NCI-H446 (cell line): ENCODE measurements at places on chromosomes 2 and 18.

- no peak for DNase-seq
Observed at GRCh38 chr2:37059841-37060240, 24.3 kb downstream of the HEATR5B start.

- no peak for DNase-seq
Observed at GRCh38 chr18:70421471-70422390, 132.9 kb downstream of the SOCS6 start.

GRCh38 chr2:67374481-67374880 is 22.7 kb upstream of the ETAA1 start:
- no peak for DNase-seq

GRCh38 chr2:68948710-68949109 is 4.0 kb downstream of the GKN2 start:
- DNase-seq: no peak

- DNase-seq: no peak
Observed at GRCh38 chr2:60633615-60634014, 80.2 kb upstream of the BCL11A start.

DNA sequence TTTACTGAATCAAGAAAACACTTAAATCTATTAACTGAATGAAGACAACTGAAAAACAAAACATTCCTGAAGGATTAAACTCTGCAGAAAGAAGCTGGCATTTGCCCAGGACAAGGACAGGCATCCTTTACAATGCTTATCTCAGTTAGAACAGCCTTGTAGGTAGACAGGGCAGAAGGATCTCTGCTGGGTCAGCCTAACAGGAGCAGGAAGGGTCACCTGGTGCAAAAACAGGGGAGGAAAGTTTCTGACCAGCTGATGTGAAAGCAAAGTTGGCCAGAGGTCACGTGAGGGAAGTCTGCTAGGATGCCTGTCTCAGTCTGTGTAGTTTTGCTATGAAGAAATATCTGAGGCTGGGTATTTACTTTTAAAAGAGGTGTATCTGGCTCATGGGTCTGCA is 348.6 kb downstream of the ANAPC1 start:
- no peak for DNase-seq

- no peak for DNase-seq
Observed at GRCh38 chr2:43041661-43042360, 184.6 kb downstream of the ZFP36L2 start.

- no peak for DNase-seq
Observed at GRCh38 chr2:191451116-191451515, 205.9 kb downstream of the MYO1B start.

DNA sequence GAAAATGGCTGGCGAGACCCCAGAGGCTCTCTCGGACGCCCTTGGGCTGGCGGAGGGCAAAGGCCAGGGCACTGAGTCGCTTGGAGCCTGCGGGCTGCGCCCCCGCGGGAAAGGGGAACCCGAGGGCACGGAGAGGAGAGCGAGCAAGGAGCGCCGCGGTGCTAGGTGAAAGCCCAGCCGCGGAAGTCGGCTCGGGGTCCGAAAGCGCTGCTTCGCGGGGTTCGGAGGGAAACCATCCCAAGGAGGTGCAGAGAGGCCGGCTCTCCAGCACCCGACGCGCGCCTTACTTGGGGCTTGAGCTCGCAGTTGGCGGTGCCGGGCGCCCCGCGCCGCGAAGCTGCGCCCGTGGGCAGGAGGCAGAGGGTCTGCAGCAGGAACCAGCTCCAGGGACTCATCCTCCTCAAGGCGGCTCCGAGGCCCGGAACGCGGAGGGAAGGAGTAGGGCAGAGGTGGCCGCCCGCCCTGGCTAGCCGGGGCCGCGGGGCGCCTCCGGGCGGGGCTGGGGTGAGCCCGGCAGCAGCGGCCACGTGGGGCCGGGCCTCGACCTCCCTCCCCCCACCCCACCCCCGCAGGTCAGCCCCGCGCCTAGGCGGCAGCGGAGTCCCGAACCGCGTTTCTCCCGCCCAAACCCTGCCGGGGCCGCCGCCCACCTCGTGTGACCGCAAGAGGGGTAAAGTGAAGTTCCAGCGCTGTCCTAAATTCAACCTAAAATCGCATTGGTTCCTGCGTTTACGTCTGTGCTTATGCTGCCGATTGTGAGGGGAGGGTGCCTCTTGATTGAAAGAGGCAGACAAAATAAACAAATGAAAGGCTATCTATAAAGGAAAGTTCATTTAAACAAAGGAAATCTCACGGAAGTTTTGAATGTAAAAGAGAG is at the start of gene TRABD2A:
Gene TRABD2A, minus strand, starts transcription at position 440 of the 877 bp plus-strand sequence. Its CDS starts 45 bp downstream, at position 395.
- DNase-seq: no peak

DNA sequence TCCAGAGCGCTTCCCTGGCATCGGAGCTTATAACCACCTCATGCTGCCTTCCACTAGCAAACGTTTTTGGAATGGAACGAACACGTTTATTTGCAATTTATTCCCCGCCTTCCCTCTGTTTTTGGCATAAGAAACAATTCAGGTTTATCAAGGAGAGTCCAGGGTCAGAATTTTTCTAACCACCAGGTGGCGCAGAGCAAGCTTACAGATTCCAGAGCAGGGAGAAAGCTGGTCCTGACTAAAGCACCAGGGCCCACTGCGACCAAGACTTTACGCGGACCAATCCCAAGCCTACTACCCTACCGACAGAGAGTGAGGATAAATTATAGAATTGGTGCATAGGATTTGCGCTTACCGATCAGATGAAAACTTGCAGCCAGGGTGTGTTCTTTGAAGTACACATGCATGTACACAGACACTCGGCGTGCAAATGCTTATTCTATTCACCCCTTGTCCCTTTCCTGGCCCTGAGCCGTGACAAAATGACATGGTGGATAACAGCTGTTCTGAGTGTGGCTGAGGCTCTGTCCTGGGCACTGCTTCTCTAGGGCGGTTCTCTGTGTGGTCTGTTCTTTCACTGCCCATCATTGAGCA is 34.7 kb downstream of the NAPG start:
- peak; percentile 75 for DNase-seq

GRCh38 chr18:25425024-25425423 is 73.1 kb upstream of the ZNF521 start:
- no peak for DNase-seq

- no peak for DNase-seq
Observed at GRCh38 chr2:159921752-159922404, 123.9 kb upstream of the CD302 start.

DNA sequence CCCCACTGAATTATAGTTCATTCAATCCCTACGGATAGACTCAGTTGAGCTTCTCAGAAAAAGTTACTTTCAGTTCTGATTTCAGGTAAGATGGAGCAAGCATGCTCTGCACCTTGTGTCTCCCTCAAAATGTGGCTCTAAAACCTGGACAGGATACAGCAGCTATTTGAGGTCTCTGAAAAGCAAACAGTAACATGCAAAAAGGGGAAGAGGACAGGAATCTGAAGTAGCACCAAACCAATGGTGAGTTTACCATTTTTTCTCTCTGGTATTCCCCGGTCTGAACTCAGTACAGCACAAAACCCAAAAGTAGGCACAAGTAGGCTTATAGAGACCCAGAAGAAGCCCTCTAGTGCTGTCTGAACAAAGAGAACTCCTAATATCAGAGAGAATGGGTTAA is 34.1 kb downstream of the LANCL1 start:
- no peak for DNase-seq

DNA sequence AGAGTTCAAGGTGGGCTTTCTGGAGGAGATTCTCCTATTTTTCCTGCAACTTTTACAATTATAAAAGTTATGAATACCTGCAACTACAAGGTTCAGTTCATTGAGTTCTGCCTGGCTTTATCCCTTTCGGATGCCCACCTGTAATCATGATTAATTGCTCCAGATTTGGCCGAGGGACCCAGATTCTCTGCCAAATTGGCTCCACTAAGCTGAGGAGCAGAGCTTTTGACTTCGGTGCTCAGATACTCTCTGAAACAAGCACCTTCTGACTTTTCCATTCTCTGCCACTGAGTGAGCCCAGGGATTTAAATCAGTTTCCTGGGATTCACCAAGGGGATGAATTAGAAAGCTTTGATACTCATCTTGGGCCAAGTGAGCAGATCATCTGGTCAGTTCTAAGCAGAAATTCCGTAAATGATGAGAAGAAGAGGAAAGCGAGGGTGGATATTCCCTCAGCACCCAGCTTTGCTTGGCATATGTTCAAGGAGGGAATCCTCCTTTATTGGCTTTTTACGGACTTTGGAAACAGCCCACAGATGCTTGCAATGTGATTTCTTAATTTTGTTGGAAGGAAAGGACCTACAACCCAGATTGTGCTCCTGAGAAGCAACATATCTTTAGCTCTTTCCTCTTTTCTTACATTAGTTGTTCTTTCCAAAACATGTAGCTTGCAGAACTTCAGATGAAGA is 179.2 kb downstream of the SETBP1 start:
- DNase-seq: peak; percentile 22

GRCh38 chr2:144470334-144470733 is 49.6 kb downstream of the ZEB2 start:
- DNase-seq: no peak

GRCh38 chr2:172970660-172971059 is 105.0 kb upstream of the MAP3K20 start:
- DNase-seq: no peak
